ENCODE measurements at places on chromosomes 6 and 20.

GRCh38 chr20:24379484-24379927 is 89.9 kb upstream of the SYNDIG1 start:
- DNase-seq = no peak

GRCh38 chr20:61380545-61380915 is 128.5 kb downstream of the CDH4 start:
- no peak for DNase-seq

DNA sequence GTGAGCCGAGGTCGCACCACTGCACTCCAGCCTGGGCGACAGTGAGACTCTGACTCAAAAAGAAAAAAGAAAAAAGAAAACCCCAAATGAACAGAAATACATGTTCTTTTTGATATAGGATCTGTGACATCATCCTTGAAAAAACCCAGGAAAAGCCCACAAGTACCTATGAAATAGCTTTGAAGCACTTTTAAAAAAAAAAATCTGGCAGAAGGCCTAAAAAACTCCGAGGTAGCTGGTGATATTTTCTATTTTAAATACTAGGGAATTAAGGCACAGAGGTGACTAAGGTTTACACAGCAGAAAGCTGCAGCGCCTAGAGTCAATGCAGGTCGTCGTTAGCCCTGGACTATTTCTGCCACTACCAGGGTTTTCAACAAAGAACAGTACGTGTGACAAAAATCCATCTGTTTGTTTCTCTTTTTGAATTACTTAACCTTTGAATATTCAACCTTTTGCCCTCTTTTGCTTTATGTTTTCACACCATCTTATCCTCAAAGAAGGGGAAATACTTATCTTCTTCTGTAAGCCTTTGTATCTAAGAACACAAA is 39.4 kb upstream of the EEF1A1 start:
- DNase-seq = peak; percentile 80

- no peak for DNase-seq
These were observed 459.2 kb downstream of the RFPL4B start for GRCh38 chr6:112806163-112806865.

- DNase-seq = no peak
These were observed 59.4 kb upstream of the PTGIS start for GRCh38 chr20:49627329-49627761.

- DNase-seq = no peak
These were observed 522.7 kb upstream of the CDH4 start for GRCh38 chr20:60729135-60729900.

DNA sequence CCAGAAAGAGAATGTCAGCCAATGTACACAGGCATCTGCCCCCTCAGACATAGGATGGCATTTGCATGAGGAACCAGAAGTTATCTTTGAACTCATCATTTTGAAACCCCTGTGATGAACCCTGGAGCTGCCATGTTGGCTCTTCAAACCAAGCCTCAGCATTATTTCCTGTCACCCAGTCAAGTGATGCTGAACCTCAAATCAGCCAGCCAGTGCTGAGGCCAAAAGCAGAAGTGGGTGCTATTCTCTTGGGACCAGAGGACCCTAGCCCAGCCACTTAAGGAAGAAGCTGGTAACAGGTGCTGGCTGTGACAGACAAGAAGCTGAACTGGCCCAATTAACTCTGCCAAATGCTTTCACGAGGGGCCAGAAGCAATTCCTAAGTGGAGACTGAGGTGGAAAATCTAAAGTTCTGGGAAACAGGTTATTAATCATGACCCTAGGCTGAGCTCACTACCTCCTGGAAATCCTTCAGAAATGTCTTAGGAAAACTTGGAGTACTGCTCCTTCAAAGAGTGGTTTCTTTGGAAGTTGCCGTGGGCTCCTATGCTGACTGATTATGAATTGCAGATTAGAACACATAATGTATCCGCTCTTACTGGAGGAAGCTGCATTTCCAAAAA is 4.0 kb downstream of the PKIG start:
- DNase-seq = no peak

- DNase-seq = no peak
These were observed 111.8 kb downstream of the FOXA2 start for GRCh38 chr20:22472447-22473100.

GRCh38 chr6:144326393-144326792 is 41.3 kb downstream of the UTRN start:
- no peak for DNase-seq

DNA sequence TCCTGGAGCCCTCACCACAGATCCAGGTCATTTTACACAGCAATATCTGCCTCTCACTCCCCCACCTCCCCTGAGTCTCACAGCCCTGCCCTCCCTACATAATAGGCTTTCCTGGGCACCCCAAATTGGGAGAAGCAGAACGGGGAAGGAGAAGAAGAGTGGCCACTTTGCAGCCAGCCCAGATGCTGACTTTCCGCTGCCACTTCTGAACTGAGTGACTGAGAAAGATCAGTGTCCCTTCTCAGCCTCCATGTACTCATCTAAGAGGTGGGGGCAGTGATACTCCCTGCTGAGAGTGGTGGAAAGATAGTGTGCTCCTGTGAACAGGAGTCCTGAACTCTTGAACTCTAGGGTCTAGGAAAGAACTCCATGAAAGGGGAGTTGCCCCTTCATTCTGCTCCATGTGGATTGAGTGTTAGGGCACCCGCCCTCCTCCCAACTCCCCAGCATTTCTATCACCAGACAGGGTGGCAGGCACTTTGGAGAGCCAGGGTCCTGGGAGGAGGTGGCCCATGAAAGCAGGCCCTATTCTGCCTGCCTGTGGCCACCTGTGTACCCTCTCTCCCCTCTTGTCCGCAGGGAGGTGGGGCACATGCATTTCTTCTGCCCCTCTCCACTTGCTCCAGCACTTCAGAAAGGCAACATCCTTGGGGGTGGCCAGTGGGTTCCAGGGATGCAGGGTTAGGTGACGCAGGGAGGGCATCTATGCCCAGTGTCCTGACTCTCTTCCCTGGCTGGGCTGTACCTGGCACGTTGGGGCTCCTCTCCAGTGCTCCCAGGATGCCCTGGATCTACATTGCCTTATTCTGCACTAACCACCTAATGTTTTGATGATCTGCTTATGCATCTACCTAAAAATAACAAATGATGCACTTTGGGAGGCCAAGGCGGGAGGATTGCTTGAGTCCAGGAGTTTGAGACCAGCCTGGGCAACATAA is 38.3 kb upstream of the MRPS18A start:
- DNase-seq = no peak

DNA sequence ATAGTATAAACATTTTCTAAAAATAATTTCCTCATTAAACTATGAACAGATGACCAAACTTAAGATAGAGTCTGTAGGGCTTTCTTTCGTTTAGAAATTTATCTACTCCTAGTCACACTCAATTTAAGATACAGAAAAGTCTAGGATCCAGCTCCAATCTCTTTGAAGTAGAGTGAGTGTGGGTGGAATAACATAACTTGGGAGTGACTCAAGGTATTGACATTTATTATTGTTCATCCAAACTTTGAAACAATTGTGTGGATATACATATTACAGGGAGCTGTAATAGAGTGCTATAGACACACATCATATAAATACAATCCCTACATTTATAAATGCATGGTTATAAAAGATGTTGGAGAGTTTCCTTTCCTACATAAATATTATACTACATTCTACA is 715.2 kb upstream of the MANEA start:
- DNase-seq = no peak

GRCh38 chr6:108557494-108558371 is 3.0 kb upstream of the FOXO3 start:
- peak; percentile 28 for DNase-seq

GRCh38 chr20:14232650-14233049 is 104.8 kb downstream of the FLRT3 start:
- no peak for DNase-seq

DNA sequence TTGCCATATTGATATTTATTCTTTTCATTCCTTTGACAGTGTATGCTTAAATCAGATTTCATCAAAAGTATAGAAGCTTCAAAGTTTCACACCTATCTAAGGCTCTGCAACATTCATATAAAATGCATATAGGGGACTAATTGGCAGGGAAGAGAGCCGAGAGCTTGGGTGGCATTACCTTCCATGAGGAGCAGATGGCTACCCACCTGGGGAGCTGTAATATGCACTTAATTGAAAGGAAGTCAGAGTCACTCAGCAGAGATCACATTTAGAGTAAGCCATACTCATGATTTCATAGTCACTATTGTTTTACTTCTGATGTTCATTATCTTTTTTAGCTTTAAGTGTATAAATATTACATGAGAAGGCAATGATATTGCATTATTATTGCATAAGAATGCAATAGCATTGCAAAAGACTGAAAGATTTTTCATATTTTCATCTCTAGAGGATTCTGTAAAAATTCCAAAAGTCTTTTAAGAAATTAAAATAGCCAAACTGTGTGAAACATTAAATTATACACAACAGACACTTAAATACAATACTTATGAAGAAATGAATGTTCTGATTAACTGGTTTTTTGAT is 1305.2 kb downstream of the EPHA7 start:
- DNase-seq = no peak

DNA sequence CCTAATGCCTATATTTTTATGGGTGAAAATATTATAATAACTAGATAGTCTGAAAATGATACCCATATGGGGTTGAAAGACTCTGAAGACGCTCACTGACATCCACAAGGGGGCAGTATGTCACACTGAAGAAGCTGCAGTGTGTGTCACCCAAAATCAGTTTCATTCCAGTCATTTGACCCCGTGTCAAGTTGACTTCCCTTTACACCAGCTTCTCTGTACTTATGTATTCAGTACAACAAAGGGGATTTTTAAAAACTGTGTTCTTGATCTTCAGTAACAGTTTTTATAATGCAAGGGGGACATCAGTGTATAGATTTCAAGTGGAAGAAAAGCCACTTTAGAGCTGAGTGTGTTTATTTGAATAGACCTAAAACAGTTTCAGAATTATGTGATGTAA is 19.3 kb downstream of the FAXC start:
- DNase-seq = peak; percentile 71

DNA sequence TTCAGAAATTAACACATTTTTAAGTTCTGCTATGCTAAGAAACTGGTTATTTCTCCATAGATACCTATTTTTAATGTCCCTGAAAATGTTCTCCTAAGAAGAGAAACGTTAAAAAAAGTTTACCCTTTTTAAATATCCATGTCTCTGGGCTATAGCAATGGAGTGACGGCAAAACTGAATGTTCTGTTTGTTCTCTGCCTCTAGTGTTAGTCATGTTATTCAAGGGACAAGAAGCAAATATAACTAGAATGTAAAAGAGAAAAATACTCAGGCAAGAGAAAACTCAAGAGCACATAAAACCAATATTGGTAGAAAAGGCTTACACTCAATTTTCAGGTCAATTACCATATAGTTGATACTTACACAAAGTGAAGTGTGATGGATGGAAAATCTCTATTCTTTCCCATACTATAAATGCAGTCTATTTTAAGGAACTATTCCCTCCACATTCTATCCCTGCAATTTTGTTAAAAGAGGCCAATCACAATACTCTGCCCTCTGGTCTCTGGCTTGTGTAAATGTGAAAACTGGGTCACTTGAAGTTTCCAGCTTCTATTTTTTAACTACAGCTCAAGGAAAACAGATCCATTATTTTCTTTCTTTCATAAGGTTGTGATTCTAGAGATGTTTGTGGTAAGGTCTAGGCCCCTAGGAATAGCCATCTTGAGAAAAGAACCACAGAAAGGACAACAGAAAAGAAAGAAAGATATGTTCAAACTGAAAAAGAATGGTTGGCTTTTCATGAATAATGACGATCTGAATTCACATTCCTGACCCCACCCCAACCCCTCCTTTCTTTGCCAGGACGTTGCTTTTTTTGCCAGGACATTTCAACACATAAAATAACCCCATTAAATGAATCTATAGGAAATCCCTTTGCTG is 200.3 kb upstream of the FAM83B start:
- no peak for DNase-seq

All from HAP-1 (cell line).